ENCODE measurements at places on chromosomes 7 and 10.
A peak's percentile ranks its signal among the peaks of the same experiment; 100 is the strongest.

DNA sequence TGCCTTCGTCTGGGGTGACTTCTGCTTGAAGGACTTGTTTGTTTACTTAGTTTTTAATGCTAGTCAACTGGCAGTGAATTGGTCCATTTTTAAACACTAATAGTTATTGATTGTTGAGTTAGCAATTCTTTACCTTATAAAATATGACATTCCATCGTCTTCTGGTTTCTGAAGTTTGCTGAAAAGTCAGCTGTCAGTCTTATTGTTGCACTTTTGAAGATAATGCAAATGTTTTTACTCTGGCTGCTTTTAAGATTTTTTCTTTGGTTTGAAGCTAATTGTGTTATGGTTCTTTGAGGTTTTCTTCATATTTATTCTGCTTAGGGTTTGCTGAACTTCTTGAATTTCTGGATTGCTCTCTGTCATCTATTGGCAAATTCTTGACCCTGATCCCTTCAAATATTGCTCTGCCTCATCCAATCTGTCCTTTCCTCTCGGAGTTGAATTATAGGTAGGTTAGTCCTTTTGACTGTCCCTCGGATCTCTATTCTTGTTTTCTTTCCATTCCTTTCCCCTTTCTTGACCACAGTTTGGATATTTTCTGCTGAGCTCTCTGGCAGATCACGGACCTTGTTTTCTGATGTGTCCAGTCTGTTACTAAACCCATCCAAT lies 24.2 kb downstream of the MGMT start:
- no peak for DNase-seq

DNA sequence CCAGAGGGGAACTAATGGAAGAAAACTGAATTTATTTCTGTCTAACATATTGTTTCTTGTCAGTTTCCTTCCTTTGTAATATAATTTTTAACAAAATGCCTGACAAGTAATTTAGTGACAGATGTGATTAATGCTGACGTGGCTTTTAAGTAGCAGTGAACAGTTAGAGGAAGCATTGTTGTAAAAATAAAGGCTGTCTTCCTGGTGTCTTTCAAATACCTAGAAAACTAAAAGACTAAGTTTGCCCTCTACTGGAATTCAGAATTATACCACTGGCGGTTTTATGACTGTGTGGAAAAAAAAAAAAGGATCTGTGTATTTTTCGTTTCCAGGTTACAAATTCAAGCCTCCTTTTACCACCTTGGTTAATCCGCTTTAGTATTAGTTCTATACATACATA lies 217.1 kb upstream of the DPP6 start:
- DNase-seq = no peak

- DNase-seq = no peak
Measured at GRCh38 chr7:4803397-4804241, 28.2 kb downstream of the AP5Z1 start.

DNA sequence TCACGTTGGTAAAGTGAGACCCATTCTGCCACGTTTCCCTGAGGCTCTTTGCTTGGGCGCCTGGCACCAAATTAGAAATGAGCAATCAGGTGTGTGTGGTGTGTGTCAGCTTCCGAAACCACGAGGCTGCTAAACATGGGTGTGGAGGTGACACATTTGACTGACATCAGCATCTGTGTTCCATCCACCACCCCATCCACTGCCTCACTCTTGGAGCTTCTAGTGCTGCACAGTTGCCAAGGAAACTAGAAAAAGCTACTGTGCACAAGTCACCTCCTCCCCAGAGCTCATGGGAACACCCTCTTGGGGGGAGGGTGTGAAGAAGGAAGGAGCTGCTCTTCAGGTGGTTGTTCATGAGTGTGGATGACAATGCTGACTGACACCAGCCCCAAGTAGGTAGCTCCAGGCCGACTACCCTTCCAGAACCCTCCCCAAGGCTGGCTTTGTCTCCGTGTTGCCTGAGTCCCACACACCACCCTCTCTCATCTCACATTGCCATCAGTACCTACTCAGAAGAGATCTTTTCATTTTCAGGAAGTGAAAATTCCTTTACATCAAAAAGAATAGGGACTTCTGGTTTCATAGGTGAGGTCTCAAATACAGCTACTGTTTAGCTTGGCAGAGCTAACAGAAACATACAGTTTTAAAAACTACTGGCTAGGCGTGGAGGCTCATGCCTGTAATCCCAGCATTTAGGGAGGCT lies 152.2 kb downstream of the TMEM178B start:
- DNase-seq = no peak

- DNase-seq = peak; percentile 16
Measured at GRCh38 chr10:97708976-97709946, 4.3 kb upstream of the MARVELD1 start.

- no peak for DNase-seq
Measured at GRCh38 chr10:25831080-25831479, 102.9 kb upstream of the MYO3A start.

GRCh38 chr10:34816501-34817002 lies 1.5 kb upstream of the PARD3 start:
- no peak for DNase-seq

- no peak for DNase-seq
Measured at GRCh38 chr10:122128357-122128756, 139.4 kb downstream of the TACC2 start.

DNA sequence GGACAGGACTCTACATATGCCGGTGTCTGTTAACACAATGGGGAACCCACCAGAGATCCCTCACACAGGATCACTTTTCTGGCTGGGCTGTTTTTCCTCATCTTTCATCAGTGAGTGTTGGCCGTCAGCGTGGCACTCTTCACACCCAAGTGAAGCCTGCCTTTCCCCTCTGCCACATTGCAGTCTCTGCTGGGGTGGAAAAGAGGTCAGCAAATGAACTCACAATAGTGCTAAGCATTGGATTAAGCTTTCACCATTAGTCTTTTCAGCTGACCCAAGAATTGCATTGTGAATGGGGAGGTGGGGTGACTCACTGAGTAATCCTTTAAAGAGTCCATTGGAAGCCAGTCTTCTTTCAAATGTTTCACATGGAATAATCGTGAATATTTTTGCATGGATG lies 143.0 kb downstream of the KIAA1217 start:
- no peak for DNase-seq

- no peak for DNase-seq
Measured at GRCh38 chr7:21504021-21504420, 38.8 kb upstream of the DNAH11 start.

- no peak for DNase-seq
Measured at GRCh38 chr10:124670849-124671248, 73.3 kb downstream of the FAM53B start.

GRCh38 chr10:7651853-7652470 lies 14.8 kb downstream of the ITIH5 start:
- no peak for DNase-seq

DNA sequence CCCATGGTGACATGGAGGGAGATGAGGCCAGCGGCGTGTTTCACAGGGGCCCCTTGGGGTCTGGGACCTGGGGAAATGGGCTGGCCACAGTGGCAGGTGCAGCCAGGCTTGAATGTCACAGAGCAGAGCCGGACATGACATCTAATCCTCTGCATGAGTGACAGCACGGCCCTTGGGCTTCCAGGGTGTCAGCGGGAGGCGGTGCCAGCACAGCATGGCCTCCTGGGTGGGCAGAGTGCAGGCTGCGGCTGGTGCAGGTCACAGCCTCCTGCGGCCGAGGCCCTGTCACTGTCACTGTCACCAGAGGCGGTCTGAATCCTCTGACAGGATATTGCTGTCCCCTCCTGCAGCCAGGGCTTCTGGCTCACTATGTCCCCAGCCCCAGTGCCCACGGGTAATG lies 18.2 kb downstream of the BHLHA15 start:
- no peak for DNase-seq

DNA sequence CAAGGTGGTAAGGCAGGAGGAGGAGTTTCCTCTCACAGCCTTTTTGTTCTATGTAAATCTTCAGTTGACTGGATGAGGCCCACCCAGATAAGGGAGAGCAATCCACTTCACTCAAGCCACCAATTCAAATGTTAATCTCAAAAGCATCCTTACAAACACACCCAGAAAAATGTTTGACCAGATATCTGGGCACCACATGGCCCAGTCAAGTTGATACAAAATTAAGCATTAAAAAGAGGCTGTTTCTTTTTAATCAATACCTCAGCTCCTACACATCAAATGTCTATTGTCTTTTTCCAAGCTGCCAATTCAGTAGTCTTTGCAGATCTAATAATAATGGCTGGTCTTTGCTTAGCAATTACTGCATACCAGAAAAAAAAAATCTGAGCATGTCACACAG lies 18.0 kb upstream of the LYZL1 start:
- no peak for DNase-seq

GRCh38 chr10:48400129-48400849 lies 93.8 kb downstream of the MAPK8 start:
- no peak for DNase-seq

GRCh38 chr7:37013771-37014170 lies 289.5 kb upstream of the AOAH start:
- no peak for DNase-seq

DNA sequence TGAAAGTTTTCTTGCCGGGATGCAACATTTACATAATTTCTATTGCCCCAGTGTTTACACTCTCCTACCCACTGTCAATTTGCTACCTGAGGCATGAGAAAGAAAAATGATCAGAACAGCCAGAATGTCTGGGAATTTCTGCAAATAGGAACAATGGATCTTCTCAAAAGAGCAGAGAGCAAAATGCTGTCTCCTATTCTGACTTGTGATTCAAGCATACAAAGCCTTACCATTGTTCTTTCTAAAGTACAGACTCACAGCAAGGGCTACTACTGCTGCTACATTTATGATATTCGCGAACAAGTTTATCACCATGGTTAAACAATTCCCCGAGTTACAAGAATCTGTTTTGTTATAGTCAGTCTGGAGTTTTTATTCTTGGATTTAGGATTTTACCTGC lies 329.9 kb upstream of the CELF2 start:
- no peak for DNase-seq

- DNase-seq = no peak
Measured at GRCh38 chr10:3439183-3439582, 266.6 kb upstream of the PITRM1 start.

DNA sequence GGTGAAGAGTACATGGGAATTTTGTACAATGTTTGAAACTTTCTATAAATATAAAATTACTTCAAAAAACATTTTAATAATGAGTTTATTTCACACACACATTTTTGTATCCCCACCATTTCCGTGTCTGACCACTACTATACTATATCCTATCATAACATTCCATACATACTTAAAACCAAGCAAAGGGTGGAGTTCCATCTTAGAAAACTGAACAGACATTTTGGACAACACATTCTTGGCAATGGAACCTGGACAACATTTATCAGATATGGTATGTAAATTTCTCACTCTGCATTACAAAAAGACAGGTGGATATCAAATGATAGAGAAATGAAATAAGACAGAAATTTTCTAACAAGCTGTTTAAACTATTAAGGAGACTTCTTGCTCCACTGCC lies 168.9 kb downstream of the TWIST1 start:
- no peak for DNase-seq

DNA sequence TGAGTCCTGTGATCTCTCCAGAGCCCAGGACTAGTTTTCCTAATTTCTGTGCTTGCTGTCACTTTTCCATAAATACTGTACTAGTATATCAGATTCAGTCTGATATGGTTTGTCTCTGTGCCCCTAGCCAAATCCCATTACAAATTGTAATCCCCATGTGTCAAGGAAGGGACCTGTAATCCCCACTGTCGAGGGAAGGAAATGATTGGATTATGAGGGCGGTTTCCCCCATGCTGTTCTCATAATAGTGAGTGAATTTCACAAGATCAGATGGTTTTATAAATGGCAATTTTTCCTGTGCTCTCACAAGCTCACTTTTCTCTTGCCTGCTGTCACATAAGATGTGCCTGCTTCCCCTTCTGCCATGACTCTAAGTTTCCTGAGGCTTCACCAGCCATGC lies 54.8 kb upstream of the IFRD1 start:
- DNase-seq = no peak

DNA sequence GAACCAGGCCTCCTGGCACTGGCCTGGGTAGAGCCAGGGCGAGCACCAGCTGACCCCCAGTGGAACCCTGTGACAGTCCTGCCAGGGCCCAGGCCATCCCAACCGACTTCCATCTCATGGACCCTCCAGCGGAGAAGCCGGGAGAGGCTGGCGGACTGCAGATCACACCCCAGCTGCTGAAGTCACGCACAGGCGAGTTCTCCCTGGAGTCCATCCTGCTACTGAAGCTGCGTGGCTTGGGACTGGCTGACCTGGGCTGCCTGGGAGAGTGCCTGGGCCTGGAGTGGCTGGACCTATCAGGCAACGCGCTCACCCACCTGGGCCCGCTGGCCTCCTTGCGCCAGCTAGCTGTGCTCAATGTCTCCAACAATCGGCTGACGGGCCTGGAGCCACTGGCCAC lies 4.7 kb downstream of the RARRES2 start:
- DNase-seq = no peak

DNA sequence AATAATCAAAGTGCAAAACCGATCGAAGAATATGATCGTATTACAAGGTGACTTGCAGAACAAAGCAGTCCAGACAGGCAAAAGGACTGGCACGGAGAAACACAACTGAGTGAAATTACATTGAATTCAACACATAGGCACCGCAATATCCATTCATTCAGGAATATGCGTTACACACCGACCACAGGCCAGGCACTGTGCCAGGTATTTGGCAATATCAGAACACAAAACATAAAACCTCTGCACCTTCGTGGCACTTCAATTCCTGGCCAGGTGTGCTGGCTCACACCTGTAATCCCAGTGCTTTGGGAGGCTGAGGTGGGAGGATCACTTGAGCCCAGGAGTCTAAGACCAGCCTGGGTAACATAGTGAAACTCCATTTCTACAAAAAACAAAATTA lies 187.9 kb downstream of the DIP2C start:
- no peak for DNase-seq

DNA sequence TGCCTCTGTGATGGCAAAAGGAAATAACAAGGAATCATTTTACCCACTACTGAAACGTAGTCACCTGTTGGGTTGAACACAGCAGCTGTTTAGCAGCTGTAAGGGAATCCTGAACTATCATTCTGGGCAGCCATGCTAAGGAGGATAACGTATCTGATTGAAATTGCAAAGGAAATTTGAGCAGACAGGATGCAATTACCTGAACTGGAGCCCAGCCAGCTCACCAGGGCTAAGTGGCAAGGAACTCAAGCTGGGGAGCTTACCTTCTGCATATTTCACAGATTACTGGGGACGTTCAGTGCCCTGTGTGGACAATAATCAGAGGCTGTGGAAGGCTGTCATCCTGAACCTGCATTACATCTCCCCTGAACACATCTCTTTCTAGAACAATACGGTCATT lies 650.5 kb downstream of the SORCS3 start:
- no peak for DNase-seq

DNA sequence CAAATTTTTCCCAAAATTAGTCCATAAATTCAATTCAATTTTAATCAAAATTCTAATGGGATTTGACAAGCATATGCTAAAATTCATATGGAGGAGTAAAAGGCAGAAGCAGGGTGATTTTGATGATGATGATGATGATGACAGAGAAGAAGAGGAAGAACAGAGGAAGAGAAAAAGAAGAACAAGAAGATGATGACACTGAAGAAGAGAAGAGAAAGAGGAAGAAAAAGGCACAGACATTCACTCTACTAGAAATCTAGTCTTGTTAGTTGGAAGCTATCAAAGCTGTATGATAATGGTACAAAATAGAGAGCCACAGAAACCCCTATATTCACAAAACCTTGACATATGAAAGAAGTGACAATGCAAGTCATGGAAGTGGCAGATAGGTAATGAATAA lies 157.9 kb downstream of the ELMO1 start:
- DNase-seq = no peak
